Activated CD4-positive, alpha-beta T cell treated with anti-CD3 and anti-CD28 coated beads, Interleukin-2, amount 50 U/mL, for 4 hours (primary cell): ENCODE measurements at places on chromosomes 16 and 17.
A peak's percentile ranks its signal among the peaks of the same experiment; 100 is the strongest.

DNA sequence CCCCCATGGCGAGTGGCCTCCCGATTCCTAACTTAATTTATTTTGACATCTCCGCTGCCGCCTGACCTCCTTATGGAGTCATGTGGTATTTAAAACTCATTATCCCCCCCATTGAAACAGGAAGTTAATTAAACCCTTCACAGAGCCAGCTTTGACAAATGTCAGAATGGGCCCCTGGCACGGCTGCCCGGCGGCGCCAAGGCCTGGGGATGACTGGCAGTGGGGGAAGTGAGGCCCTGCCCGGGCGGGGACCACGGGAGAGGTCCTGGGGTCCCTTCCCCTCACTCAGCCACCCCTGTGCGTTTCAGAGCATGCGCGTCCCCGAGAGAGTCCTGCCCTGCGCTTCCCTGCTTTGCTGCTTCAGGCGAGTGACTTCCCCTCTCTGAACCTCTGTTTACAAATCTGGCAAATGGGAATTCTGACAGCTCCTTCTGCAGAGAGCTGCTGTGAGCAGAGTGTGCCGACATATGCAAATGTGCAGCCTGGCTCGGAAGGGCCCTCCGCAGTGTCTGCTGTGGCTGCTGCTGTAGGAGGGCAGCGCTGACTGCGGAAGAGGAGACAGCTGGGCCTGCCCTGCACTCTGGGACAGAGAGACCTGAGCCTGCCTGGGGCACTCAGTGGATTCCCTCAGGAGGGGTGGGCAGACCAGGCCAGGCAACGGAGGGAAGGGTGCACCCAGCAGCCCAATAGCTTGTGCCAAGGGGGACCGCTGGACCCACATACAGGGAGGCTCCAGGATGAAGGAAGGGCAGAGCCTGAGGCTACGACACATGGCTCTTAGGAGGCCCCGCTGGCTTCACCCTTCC lies 4.4 kb upstream of the ZFPM1 start:
- no peak for DNase-seq

DNA sequence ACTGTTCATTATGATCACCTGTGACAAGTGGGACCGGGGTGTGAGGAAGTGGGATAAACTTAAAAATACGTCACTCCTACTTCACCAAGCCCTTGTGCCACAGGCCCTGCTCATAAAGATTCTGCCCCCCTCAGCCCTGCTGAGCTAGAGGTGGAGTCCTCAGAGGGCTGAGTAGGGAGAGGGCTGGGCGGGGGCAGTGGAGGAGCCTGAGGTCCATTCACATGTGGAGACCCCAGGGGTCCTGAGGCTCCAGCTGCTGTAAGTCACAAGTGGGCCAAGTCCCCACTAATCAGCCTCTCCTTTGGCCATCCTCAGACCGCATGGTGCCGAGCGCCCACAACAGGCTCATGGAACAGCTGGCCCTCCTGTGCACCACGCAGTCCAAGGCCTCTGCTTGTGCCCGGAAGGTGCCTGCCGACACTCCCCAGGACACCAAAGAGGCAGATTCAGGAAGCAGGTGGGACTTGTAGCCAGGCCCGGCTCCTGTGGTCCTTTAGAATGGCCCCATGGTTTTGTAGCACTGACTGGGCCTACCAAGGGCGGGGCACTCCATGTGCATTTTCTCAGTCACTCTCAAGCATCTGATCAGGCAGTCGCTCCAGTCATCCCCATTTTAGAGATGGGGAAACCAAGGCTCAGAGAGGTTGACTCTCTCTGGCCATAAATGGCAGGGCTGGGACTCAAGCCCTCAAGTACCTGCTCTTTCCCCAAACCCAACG lies 10.4 kb downstream of the DNAAF8 start:
- no peak for DNase-seq

DNA sequence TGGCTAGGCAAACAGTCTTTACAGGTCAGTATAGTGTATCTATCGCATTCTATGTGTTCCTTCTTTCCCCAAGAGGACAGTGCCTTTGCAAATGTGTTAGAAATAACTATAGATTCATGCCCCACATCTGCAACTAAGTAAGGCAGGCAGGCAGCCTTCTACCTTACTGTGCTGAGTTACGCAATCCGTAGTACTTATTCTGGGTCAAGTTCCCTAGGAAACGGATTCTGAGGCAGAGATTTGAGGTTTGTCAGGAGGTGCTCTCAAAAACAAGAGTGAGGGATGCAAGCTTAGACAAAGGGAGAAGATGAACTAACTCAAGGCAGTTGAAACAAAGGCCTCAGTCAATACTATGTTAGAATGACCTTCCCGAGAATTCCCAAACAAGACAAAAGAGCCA lies 12.7 kb upstream of the ANKFY1 start:
- DNase-seq: no peak

GRCh38 chr16:56400458-56400857 lies 24.9 kb downstream of the AMFR start:
- DNase-seq: no peak

DNA sequence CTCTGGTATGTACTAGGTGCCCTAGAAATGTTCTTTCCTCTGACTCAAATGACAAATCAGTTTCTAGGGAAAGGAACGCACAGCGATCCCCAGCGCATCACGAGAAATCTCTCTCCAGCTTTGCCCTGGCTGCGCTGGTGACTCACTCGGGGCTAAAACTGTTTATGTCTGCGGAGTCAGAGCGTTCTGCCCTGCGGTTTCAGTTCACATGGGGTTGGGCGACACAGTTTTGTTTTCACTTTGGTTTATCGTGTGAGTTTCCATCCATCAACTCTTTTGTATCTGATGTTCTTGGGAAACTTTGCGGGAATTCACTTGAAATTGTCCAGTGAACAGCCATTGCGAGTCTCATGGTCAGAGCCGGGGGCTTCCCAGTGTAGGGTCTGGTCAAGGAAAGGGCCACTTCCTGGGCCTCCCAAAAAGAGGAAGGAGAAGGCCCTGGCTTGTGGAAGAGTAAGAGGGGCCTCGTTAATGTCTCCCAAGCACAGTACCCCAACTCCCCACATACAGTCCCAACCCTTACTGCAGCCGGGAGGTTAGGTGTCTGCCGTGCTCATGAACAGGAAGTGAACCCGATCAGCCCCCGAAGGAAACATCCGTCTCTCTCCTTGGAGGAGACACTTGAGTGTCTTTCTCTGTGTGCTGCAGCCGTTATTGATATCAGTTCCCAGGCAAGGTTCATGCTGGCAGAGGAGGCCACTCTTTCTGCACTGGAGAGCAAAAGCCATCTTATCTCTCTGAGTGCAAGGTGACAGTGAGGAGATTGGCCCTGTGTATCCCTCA lies 643.2 kb downstream of the WWOX start:
- peak; percentile 78 for DNase-seq

GRCh38 chr17:75518201-75518600 lies 1.9 kb downstream of the TSEN54 start:
- DNase-seq: no peak

GRCh38 chr16:15613676-15614075 lies 29.3 kb downstream of the MARF1 start:
- no peak for DNase-seq

DNA sequence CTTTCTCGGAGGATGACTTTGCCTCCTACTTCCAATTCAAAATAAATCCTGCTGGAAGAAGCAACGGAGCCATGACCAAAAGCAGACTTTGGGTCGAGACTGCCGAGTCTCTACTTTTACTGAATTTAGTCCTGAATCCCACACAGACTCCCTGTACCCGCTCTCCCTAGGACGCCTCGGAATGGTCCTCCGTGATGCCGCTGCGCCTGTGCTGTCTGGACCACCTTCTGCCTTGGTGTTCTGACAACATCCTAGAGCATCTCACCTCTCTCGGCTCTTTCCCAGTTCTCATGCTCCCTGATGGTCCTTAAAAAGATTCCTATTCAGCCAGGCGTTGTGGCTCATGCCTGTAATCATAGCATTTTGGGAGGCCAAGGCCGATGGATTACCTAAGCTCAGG lies 181.1 kb upstream of the HSBP1 start:
- no peak for DNase-seq

DNA sequence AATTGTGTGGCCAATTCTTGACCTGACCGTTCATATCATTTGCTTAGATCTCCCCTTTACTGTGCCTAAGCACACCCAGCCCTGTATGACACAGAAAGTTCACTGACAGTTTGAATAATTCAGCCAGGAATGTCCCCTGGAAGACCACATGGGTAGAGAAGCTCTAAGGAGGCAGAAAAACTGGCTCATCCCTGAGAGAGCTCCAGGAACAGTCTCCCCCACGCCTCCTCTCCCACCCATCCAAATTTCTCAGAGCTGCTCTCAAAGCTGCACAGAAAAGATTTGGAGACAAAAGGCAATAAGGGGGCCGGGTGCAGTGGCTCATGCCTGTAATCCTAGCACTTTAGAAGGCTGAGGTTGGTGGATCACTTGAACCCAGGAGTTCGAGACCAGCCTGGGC lies 11.2 kb downstream of the PRAC1 start:
- no peak for DNase-seq

GRCh38 chr16:25395528-25395927 lies 137.9 kb upstream of the ZKSCAN2 start:
- no peak for DNase-seq

DNA sequence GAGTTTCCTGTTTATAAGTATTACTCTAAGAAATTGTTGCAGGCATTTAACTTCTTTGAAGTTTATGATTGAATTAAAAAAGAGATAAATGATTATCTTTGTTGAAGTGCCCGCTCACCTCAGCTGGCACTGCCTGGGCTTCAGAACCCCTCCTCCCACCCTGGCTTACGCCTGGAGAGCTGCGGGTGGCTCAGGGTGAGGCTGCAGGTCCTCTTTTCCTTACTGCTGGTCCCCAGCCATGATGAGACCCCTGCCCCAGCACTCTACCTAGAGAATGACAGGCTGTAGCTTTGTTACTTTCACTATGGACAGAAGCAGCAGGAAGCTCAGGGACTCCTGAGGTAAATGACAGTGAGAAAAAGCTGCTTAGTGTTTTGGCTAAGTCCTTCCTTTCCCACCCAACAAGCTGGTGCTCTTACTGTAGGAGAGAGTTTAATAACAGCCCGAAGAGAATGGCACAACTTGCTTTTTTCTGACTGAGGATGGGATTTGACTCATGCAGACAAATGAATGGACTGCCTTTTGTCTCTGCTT lies 62.1 kb downstream of the EPN2 start:
- DNase-seq: no peak

DNA sequence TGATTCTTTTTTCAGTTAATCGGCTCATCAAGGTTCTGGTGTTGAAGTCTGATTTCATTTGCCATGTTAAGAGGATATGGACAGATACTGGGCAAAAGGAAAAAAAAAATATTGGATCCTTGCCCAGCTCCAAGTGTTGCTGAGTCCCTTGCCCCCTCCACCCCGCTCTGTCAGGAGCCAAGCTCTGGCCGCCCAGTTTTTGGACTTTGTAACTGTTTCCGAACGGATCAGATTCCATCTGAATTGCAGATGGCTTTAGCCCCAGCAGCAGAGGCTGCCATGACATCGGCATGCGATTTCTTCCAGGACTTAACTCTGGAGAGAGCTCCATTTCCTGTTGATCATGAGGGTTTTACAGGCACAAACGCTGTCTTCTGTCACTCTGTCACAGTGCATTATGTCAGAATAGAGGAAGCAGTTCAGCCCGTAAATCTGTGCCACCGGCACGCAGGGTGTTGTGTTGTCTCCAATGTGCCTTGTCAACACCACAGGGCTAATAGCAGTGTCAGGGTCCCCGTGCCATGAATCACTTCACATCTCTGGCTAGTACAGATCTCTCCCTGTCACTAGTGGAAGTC lies 615.6 kb downstream of the MAF start:
- no peak for DNase-seq

DNA sequence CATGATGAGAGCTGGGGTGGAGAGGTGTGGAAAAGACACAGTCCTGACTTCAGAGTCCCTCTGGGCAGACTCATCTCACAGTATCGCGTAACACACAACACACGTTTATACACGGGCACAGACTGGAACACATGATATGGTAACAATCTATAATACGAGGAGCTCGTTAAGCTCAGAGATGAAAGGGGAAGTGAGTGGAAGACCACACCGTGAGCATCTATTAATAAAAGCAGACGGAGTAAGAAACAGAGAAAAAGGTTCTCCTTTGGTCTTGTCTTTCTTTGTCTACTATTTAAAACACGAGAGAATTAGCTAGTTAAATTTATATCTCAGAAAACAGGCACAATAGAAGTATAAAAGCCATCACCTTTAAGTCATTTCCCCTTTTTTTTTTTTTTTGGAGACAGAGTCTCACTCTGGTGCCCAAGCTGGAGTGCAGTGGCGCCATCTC lies 13.5 kb downstream of the ANKRD11 start:
- no peak for DNase-seq

- DNase-seq: no peak
Observed at GRCh38 chr17:61128661-61129115, 271.0 kb upstream of the TBX2 start.

DNA sequence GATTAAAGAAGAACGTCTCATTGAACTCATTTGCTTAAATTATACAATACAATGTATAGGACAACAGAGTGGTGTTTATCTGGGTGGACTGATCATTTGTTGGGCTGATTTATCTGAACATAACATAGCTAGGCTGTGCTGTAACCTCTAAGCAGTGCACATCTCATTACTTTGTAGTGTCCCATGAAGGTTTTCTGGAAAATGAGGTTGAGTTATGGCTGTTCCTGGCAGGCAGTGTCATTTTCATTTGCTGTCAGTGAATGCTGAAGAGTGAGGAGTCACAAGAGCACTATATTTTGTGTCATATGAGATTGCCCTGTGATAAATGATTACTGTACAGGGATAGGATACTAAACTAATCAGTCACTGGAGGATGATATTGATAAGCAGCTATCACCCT lies 340.2 kb downstream of the HS3ST3B1 start:
- DNase-seq: no peak

- no peak for DNase-seq
Observed at GRCh38 chr17:78089576-78090281, 38.8 kb downstream of the TMC6 start.

DNA sequence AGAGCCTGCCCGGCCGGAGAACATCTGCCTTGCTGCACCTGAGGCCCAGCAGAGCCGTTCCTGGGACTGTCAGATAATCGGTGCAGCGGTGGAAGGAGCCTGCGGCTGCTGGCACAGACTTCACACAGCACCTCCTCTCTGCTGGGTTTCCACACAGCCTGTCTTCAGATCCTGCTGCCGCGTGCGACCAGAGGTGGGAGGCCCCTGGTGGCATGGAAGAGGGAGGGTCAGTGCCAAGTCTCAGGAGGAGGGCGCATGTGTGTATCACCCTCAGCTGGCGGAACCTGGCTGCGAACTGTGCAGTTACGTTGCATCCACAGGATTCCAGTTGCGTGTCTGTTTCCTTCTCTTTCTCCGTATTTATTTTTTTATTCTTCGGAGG lies 3.3 kb downstream of the CDK5R1 start:
- no peak for DNase-seq

DNA sequence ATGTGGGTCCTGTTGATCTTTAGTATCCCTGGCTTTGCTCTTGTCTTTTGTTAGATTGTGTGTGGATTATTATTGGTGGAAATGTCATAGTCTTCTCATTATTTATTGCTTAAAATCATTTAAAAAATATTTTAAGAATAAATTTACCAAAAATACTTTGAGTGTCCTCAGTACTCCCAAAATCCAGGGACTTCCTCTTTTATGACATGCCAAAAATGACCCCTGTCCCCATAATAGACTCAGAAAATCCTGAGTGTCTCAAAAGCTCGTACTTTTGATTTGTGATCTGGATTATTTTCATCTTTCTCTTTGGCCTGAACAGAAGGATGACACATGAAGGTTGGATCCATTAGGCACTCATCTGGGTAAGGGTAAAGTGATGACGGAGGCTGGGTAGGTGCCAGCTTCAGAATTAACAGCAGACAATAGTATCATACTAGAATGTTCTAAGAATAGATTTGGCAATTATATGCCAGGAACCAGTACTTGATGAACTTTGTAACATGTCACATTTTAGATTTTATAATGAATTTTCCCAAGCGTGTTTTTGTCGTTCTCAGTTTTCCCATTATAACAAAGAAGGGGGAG lies 602.2 kb upstream of the CDH8 start:
- no peak for DNase-seq

GRCh38 chr16:84048871-84049270 lies 6.3 kb upstream of the SLC38A8 start:
- DNase-seq: no peak
